ENCODE measurements at places on chromosomes 7 and 10.

GRCh38 chr7:105189859-105190492 lies 176.0 kb downstream of the KMT2E start:
- no peaks in the 10 kb centered on the region for H3K4me1 ChIP-seq
- H3K27me3 ChIP-seq, result no peaks in the 10 kb centered on the region
- H3K4me3 ChIP-seq, result no peak overlapping the region
- no peak overlapping the region for H3K27ac ChIP-seq
- DNase-seq, result no peak
- no peaks in the 10 kb centered on the region for H3K36me3 ChIP-seq

GRCh38 chr10:23742807-23743206 lies 303.9 kb downstream of the OTUD1 start:
- peak; percentile 13 for DNase-seq
- no peak overlapping the region for H3K27ac ChIP-seq
- no peaks in the 10 kb centered on the region for H3K36me3 ChIP-seq
- no peak overlapping the region for H3K4me3 ChIP-seq
- H3K27me3 ChIP-seq, result no peaks in the 10 kb centered on the region

DNA sequence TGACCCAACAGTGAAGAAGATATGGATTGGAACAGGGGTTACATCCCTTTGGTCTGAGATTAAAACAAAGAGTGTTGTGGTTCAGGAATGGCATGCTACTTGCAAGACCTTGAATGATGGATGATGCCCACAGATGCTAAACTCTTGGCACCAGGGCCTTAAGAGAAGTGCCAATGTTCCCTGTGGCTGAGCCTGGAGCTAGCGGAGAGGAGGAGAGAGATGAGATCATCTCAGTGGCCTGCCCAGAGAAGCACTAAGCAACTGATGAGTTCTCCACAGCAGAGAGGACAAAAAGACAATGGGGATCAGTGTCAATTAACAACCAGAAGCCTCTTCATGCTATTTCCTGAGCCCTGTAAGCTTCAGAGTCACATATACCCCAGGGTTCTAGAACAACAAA lies 97.8 kb downstream of the ELAPOR2 start:
- no peak for DNase-seq
- H3K36me3 ChIP-seq, result no peaks in the 10 kb centered on the region
- H3K27ac ChIP-seq, result no peak overlapping the region
- no peaks in the 10 kb centered on the region for H3K27me3 ChIP-seq
- no peaks in the 10 kb centered on the region for H3K4me1 ChIP-seq

GRCh38 chr7:142301923-142302550 lies 44.2 kb upstream of the PRSS58 start:
- DNase-seq, result no peak
- H3K27me3 ChIP-seq, result no peaks in the 10 kb centered on the region
- no peaks in the 10 kb centered on the region for H3K36me3 ChIP-seq
- H3K27ac ChIP-seq, result no peak overlapping the region

DNA sequence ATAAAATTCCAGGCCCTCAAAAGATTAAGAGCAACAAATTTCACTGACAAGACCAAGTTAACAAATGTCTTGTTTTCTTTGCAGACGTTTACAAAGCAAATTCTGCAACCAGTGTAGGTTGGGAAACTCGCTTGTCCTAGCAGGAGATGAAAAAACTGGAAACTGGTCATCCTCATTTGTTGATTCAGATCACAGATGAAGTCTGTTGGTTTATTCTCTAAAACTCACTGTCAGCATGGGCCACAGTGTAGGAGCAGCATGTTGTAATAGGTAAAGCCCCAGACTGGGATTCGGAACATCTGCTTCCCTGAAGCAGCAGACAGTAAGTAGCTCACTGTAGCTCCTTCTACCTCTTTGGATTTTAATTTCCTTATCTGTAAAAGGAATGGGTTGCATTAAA lies 31.5 kb downstream of the PANK1 start:
- no peak overlapping the region for H3K27ac ChIP-seq
- no peak overlapping the region for H3K4me3 ChIP-seq
- no peaks in the 10 kb centered on the region for H3K27me3 ChIP-seq
- DNase-seq, result no peak

DNA sequence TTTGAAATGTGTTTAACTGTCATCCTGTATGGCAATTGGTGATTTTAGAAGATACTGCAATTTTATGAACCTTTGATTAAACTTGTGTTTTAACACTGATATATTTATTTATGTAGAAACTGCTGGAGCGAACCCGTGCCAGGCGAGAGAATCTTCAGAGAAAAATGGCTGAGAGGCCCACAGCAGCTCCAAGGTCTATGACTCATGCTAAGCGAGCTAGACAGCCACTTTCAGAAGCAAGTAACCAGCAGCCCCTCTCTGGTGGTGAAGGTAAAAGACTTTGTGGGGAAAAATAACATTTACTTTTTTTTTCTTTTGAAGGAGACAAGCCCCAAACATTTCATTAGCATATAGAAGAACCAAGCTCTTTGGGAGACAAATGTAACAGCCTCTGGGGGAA lies 6.5 kb downstream of the ANLN start:
- H3K4me3 ChIP-seq, result no peak overlapping the region
- H3K4me1 ChIP-seq, result no peaks in the 10 kb centered on the region
- no peak overlapping the region for H3K27ac ChIP-seq

- H3K27ac ChIP-seq, result no peak overlapping the region
- H3K4me1 ChIP-seq, result no peaks in the 10 kb centered on the region
- H3K27me3 ChIP-seq, result no peaks in the 10 kb centered on the region
- H3K4me3 ChIP-seq, result no peak overlapping the region
- DNase-seq, result no peak
- no peaks in the 10 kb centered on the region for H3K36me3 ChIP-seq
These were observed 13.0 kb downstream of the RRP12 start for GRCh38 chr10:97388152-97388551.
